ENCODE measurements at places on chromosomes 16 and 17.

DNA sequence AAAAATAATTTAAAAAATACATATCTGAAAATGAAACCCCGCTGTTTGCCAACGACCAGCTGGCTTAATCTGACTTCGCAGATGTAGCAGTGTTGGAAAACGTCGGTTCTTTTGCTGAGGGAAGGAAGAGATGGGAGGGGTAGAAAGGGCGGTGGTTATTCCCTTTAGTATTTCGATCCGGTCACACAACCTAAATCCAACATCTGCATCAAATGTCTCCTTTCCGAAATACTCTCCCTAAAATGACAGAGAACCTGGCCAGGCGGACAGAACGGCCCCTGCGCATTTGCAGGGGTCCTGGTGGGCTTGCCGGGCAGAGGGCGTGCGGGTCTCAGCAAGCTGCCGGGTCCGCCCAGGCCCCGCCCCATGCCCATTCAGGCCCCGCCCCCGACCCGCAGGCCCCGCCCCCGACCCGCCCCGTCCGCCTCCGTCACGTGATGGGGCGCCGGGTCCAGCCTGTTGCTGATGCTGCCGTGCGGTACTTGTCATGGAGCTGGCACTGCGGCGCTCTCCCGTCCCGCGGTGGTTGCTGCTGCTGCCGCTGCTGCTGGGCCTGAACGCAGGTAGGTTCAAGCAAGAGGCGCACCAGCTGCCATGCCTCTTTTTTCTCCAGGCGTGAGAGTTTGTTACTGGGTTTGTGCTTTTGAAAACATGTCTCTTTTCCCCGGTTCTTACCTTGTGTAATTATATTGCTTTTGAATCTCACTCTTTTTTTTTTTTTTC is at the start of gene SCPEP1:
Gene SCPEP1 (plus strand): TSS at position 459 of the 723 bp plus-strand sequence. CDS start 29 bp downstream, at position 488.
- DNase-seq: peak; percentile 87

DNA sequence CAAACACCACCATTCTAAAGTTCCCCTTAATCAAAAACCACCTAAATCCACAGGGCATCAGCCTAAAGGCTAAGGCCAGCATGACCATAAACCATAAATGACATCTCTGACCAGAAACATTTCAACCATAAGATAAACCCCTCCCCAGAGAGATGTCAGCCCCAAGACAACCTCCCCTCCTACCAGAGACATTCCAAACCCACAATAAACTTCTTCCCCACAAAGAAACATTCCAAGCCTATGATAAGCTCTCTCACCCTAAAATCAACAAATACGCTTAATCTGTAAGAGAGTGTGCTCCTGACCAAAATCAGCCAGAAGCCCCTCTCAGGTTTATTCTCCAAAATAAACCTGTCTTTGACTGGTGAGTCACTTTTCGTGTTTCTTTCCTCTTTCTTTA is 54.8 kb downstream of the SLFN5 start:
- no peak for DNase-seq

DNA sequence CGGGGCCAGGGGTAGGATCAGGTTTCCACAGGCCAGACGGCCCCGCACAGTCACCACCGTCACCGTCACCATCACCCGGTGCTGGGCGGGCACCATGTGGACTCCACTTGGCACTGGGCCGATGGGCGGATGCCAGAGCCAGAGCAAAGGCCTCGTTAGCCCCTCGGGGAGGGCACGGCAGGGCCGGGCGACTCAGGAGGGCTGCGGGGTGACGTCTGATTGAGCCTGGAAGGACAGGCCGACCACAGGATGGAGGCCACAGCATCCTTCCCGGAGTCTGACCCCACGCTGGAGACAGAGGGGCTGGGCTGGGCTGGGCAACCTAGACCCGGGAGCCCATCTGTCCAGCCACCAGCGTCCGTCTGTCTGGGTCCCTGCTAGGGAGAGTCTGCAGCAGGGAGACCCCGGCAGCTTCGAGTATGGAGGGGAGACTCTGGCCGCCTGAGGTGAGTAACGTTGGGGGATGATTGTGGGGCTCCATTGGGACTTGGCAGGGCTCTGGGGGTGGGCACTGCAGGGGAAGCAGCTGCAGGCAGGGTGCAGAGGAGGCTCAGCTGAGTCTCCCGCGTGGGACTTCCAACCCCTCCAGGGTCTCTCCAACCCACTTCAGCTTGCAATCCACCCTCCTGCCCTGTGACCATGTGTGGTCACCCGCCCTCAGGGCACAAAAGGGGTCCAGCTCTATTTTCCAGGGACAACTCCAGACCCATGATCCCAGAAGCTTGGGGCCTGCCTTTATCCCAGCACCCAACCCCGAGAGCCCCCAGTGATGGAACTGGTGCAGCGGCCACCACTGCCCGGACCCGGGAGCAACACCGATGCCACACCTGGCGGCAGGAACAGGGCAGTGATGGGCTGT is 22.6 kb downstream of the SLC25A10 start:
- DNase-seq: no peak

DNA sequence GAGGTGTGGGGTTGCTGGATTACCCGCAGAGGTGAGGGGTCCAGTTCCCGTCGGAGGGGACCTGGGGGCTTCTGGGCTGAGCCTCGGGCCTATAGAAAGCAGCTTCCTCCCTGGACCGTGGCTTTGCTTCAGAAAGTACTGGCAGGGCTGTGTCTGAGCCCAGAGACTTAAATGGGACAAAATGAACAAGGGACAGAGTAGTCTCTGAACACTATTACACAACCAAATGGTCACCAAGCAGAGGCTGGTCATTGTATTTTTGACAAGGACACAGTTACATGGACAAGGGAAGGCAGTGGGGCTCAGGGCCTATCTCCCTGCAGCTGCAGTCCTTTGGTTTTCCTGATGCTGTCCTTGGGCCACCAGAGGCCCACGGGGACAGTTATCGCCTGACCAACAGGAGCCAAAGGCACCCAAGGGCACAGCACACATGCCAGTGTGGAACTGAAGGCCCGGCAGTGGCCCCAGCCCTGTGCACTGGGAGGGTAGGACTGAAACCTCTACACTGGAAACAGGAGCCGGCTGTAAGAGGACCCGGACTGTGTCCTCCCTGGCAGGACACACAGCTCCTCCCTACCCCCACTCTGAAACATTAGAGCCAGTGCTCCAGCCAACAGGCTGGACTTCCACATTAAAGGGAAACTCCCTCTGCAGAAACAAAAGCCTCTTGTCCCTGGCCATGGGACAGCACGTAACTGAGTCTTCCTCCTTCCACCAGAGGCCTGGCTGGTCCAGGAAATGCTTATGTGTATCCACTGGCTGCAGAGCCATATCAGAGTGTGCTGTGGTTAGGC is 26.0 kb upstream of the ERN1 start:
- no peak for DNase-seq

- DNase-seq: no peak
Measured at GRCh38 chr17:21508211-21508610, 132.1 kb downstream of the KCNJ12 start.

DNA sequence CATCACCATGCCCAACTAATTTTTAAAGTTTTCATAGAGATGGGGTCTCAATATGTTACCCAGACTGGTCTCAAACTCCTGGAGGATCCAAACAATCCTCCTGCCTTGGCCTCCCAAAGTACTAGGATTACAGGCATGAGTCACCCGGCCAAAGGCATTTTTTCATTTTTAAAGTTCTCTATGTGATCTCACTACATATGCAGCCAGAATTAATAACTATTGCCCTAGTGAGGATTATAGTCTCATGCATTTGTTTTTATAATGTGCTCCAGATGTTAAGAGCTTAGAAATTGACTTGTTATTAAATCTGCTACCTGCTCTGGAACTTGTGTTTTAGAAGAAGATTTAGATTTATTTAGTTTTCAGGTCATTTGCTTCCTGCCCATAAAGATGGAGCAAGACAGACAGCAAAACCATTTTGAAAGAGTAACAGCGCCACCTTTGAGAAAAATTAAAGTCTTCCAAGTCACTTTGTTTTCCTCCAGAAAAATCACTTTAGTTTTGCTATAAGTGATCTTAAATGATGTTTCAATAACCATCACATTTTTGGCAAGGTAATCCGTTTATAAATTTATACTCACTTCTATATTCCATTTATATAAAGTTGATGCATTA is 79.5 kb downstream of the CA4 start:
- no peak for DNase-seq

GRCh38 chr17:72382971-72383722 is 262.3 kb downstream of the SOX9 start:
- DNase-seq: no peak

- DNase-seq: no peak
Measured at GRCh38 chr17:78599419-78599818, 22.2 kb upstream of the DNAH17 start.

GRCh38 chr16:47979164-47979520 is 176.7 kb downstream of the ABCC12 start:
- no peak for DNase-seq

DNA sequence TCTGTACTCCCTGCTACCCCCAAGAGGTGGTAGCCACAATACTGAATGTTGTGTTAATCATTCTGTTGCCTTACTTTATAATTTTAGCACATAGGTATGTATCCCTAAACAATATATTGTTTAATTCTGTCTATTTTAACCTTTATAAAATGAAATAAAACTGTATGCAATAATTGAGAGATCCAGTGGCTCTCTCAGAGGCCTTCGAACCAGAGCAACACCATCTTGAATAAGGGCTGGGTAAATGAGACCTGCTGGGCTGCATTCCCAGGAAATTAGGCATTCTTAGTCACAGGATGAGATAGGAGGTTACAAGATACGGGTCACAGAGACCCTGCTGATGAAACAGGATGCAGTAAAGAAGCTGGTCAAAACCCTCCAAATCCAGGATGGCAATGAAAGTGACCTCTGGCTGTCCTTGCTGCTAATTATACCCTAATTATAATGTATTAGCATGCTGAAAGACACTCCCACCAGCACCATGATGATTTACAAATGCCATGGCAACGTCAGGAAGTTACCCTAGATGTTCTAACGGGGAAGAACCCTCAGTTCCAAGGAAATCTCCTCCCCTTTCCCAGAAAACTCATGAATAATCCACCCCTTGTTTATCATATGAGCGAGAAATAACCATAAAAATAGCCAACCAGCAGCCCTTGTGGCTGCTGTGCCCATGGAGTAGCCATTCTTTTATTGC is 2.0 kb upstream of the CANT1 start:
- peak; percentile 91 for DNase-seq

GRCh38 chr17:3167574-3167973 is 29.7 kb upstream of the OR1A2 start:
- no peak for DNase-seq

DNA sequence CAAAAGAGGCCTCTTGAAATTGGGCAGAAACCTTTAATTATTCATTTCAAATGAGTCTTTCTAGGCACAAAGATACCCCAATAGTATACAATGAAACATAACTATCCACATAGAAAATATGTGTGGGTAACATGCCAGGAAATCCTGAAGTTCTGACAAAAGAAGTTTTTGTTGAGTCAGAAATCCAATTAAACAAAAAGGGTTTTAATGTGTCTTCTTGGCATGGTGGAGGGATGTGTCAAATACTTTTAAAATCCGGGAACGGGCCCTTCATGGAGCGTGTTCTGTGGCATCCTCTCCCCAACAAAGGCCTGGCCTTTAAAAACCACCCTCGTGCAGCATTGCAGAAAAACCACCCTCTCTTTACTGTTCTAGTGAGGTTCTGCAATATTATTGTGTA is 14.2 kb downstream of the CDRT4 start:
- DNase-seq: no peak

DNA sequence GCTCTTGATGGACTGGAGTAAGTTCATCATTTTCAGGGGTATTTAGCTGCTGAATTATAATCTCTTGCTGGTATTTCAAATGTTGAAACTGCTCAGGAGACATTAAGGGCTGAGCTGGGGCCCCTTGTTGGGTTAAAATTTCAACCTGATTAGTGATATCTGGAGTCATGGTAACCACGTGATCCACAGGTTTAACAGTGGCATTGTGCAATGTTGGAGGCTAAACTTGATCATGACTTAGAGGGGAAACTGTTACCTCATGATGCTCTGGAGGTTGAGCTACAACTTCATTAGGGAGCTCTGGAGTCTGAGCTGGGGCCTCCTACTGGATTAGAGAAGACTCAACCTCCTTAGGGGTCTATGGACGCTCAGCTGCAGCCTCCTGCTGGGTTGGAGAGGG is 17.2 kb upstream of the MPP2 start:
- DNase-seq: peak; percentile 11

DNA sequence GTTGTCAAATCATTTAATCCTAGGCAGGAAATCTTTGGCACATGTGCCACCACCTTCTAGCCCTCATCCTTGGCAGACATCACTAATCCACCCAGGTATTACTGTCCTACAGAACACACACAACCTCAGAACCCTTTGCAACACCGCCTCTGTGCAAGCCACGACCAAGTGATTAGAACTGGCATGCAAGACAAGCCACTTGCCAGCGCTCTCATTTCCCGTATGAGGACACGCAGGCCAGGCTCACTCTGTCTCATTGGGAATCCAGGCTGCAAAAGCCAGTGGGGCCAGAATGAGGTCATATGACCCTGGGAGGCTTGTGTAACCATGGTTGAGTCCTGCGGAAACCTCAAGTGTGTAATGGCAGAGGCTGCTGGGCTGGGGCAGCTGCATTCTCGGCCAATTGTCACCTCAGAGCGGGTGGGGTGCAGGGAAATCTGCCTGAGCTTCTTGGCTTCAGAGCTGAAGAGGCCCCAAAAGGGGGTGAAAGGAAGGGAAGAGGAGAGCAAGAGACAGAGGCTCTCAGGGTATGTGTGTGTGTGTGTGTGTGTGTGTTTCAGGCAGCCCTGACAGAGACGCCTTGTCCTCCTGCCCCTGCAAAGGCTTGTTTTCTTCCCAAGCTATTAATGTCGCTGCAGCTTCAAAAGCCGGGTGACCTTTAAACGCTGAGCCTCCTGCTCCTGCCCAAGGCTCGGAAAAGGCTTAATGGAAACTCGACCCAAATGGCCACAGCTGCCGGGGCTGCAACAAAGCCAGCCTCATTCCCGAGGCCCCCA is 43.2 kb upstream of the MRPS23 start:
- DNase-seq: peak; percentile 93

GRCh38 chr17:19346351-19347255 is 15.9 kb downstream of the B9D1 start:
- DNase-seq: peak; percentile 65

DNA sequence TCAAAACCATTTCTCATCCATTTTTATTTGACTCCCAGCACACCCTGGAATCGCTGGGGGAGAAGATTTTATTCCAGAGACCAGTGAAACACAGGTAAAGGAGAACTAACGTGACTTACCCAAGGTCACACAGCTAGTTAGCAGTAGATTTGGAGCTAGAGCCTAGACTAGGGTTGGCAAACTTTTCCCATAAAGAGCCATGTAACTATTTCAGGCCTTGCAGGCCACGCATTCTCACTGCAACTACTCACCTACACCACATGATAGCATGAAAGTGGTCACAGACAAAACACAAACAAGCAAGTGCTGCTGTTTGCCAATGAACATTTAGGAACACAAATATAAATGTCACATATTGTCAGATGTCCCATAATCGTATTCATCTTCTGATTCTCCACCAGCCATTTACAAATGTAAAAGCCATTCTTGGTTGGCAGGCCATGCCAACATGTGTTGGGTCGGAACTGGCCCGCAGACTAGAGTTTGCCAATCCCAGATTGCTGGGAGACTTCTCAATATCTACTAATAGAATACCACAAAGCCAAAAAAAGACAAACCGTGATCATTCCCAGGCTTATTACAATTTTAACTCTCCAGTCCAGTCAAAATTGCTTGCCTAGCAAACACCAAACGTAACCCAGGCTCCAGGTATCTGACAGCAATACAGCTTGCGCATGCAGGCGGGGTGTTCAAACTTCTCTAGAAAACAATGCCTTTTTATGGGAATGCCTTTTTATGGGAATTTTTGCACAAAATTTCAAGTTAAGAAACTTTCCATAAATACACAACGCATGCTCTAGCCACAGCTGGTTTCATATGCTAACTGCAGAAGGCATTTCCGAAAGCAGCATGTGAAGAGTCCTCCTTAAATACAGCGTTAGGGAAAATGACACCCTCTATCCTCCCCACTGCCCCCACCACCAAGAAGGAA is 20.9 kb downstream of the ZFHX3 start:
- DNase-seq: no peak
